ENCODE measurements at places on chromosomes 6 and 20.

DNA sequence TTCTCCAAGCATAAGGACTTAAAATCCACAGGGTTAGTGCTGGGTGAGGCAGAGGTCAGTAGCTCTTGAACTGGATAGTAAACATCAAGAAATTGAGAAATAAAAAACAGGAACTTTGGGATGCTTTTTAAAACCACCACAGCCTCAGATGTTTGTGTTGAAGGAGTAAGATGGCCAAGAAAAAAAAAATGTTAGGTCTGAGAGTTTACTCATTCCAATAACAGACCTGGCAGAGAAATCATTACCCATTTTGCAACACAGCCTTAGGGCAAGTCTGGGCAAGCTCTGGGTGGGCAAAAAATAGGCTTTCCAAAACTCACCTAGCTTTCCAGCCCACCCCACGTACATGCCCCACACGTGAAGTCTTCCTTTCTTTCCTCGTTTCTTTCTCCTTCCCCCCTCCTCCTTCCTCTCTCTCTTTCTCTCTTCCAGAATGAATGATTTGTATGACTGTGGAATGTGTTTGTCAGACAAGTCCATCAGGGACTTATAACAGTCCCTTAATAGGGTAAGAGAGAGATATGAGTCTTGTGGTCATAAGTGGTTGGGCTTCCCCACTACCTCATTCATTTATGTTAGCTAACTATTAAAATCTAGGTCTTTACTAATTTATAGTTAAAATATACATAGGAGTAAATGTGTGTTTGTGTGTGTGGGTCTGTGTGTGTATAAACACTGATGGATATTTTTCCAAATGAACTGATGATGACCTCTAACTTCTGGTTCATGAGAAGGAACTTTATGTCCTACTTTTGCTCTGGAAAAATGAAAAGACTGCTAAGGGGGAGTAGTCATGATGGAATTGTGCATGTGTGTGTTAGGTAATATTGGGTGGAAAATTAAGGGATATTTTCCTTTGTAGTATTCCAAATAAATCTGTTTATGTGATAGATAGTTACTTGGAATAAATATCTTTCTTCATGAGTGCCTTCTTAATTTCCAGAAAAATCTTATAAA lies 18.0 kb upstream of the DSE start:
- peak; percentile 71 for DNase-seq

- peak; percentile 64 for DNase-seq
Observed at GRCh38 chr6:158803733-158804143, 15.4 kb downstream of the EZR start.

DNA sequence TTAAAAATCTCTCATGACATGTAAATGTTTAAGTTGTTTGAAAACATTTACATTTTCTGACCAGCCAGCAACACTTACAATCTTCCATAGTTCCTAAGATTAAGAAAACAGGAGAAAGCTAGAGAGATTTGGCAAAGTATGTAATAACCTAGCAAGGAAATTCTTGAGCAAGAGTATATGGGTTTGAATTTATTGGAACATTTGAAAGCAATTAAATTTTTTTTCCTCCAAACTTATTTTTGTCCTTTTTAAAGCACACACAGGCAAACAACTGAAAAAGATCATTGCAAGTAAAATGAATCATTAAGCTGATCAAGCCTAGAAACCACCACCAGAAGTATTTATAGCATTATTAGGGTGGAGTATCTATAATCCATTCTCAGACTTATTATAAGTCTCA lies 20.1 kb upstream of the ZNF217 start:
- DNase-seq = no peak

- DNase-seq = peak; percentile 45
Observed at GRCh38 chr6:7373739-7374138, 15.8 kb downstream of the CAGE1 start.

DNA sequence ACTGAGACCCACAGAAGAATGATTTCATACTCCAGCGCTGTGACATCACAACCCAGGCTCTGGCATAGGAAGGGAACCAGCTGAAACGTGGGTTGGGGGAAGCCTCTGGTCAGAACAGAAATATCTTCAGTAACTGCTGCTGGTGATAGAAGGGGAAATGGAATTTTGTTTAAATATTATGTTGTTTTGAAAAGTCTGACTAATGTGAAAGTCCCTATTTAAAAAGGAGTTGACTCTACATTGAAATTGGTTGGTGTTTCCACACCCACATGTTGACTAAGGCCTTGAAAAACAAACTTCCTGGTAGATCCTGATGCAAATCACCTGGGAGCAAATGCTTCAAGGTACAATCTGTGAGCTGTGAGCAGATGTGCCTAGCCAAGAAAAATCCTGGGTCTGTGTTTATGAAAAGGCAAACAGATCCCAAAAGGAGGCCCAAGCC lies 24.5 kb upstream of the TCP11 start:
- peak; percentile 95 for DNase-seq

DNA sequence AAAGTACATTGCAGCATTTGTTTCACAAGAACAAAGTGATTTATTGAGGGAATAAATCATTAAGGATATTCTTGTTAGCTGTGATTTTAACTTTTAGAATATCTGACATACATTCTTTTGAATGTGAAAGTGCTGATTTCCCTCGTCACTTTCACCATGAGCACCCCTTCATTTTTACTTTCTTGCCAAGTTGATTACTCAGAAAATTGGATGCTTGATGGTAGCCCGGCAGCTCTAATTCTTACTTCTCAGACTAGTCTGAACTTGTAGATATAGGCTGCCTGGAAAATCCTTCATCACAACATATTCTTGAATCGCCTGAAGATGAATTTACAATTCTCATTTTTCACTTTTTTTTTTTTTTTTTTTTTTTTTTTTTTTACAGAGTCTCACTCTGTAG lies 147.1 kb upstream of the SMLR1 start:
- DNase-seq = peak; percentile 92

- DNase-seq = no peak
Observed at GRCh38 chr6:117465691-117466090, 16.8 kb upstream of the DCBLD1 start.

DNA sequence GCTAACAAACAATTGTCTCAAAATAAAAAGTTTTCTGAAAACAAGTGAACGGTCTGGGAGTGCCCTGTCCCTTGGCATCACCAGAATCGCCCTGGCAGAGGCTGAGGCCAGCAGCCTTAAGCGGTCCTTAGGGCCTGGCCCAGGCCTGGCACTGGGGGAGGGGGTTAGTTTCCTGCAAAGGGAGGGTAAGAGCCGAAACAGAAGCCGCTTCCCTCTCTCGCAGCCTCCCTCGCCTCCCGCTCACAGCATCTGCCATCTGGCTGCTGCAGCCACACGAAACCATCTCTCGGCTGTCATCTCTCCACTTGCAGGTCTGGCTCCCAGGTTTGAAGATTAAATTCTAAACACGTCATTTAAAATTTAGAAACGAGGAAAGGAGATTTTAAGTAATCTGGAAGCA lies 31.5 kb downstream of the PMEPA1 start:
- DNase-seq = no peak

- no peak for DNase-seq
Observed at GRCh38 chr6:41642960-41643898, 5.0 kb downstream of the MDFI start.

- DNase-seq = no peak
Observed at GRCh38 chr6:3022765-3023662, 23.3 kb downstream of the NQO2 start.

DNA sequence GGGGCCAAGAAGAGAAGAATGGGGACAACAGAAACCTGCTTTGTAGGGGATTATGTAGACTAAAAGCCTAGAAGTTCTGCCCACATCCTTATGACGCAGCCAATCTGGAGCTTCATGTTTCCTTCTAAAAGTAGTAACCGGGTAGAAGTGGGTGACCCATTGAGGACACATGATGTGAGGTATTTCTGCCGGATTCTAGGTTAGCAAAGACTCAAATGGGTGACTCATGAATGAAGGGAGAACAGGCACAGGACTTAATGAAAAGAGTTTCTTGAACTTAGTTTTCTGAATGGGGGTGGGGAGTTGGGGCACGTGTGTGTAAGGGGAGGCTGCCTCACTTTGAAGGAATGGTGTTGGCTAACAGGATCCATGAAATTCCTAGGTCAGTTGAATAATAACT lies 68.8 kb downstream of the CDS2 start:
- peak; percentile 37 for DNase-seq

DNA sequence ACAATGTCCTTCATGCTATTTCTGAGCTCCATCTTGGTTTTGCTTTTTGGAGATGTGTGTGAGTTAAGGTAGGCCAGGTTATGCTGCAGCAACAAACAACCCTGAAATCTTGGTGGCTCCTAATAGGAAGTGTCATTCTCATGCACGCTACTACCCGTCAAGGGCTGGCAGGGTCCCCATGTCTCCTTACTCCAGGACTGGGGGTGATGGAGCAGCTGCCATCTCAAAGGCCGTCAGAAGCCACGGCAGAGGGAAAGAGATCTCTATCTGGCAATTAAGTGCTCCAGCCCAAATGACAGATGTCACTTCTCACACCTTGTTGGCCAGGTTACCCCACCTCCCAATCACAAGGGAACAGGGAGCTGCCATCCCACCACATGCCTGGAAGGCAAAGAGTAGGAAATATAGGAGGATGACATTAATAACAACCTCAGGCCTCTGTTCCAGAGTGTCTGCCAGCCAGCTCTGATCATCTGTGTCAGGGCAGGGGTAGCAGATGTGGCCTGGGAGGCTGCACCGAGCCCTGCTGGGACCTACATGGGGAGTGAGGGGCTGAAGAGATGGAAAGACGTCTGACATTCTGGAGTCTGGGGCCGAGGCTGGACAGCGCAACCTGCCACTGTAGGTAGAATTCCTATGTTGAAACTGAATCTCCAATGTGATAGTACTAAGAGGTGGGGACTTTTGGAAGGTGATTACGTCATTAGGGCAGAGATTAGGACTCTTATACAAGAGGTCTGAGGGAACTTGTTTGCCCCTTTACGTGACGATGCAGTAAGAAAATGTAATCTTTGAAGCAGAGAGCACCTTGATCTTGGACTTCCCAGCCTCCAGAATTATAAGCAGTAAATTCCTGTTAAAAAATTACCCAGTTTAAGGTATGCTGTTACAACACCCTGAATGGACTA lies 4.8 kb upstream of the SDCBP2 start:
- no peak for DNase-seq

GRCh38 chr20:43765916-43766315 lies 39.1 kb upstream of the GTSF1L start:
- DNase-seq = no peak

GRCh38 chr6:43992783-43993644 lies 134.2 kb downstream of the MRPL14 start:
- DNase-seq = no peak

GRCh38 chr6:45436544-45437438 lies 59.1 kb upstream of the SUPT3H start:
- DNase-seq = peak; percentile 92

DNA sequence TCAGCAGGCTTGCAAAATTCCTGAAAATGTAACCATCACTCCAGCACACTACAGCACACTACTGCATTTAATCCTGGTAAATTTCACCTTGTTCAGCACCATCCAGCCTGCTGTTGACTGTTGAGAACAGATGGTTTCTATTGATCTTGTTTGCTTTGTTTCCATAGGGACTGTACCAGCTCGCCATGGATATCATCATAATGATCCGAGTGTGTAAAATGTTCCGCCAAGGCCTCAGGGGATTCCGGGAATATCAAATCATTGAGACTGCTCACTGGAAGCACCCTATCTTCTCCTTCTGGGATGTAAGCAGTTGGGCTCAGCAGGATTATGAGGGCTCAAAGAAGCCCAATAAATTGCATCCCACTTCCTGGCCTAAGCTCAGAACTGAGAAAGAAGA lies 4.1 kb downstream of the CNBD2 start:
- no peak for DNase-seq

GRCh38 chr6:89315249-89315885 lies at the start of gene GABRR2:
GABRR2 (minus strand) TSS chr6:89315299; CDS start chr6:89315165, 134 bp downstream.
- DNase-seq = no peak

GRCh38 chr6:20751293-20751935 lies 217.2 kb downstream of the CDKAL1 start:
- DNase-seq = no peak

GRCh38 chr6:11386323-11386722 lies 151.2 kb upstream of the TMEM170B start:
- no peak for DNase-seq

GRCh38 chr6:14743144-14743473 lies 502.8 kb upstream of the JARID2 start:
- no peak for DNase-seq

GRCh38 chr20:8933381-8933807 lies 135.5 kb upstream of the PLCB4 start:
- no peak for DNase-seq

DNA sequence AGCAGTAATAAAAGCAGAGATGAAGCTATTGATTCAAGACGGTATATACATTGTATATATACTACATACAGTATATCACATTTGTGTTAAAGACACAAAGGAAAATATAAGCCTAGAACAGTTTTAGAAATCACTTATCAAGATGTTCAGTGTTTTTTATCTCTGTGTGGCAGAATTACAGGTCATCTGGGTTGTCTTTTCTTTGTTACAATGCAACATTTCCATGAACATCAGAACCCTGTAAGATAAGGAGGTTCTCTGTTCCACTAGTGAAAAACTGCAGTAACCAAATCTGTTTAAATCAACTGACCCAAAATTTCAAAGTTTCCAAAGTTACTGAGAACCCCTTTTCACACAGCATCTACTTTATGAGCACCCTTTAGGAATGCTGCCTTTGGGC lies 42.2 kb downstream of the B4GALT5 start:
- DNase-seq = no peak

Measured in bronchial epithelial cell (primary cell).